ENCODE measurements at places on chromosomes 16 and 17.

GRCh38 chr16:68396481-68396880 is 51.8 kb downstream of the SMPD3 start:
- DNase-seq: peak; percentile 35

DNA sequence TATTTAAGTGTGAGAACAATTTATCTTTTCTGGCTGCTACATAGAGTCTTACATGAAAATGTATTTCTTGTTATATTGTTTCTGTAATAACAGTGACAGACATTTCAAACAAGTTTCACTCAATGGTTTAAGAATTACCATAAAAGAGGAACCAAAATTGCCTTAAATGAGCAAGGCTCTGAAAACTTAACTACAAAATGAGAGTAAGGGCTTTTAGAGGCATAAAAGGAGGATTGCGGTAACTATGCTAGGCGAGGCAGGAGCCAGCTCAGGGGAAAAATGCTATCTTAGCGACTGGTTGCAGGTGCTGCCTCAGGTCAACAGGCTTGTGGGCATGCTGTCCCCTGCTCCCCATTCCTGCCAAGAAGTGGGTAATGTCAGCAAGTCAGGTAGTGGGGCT is 81.7 kb upstream of the MSI2 start:
- DNase-seq: no peak

- peak; percentile 70 for DNase-seq
Observed at GRCh38 chr16:61820398-61820797, 215.8 kb downstream of the CDH8 start.

DNA sequence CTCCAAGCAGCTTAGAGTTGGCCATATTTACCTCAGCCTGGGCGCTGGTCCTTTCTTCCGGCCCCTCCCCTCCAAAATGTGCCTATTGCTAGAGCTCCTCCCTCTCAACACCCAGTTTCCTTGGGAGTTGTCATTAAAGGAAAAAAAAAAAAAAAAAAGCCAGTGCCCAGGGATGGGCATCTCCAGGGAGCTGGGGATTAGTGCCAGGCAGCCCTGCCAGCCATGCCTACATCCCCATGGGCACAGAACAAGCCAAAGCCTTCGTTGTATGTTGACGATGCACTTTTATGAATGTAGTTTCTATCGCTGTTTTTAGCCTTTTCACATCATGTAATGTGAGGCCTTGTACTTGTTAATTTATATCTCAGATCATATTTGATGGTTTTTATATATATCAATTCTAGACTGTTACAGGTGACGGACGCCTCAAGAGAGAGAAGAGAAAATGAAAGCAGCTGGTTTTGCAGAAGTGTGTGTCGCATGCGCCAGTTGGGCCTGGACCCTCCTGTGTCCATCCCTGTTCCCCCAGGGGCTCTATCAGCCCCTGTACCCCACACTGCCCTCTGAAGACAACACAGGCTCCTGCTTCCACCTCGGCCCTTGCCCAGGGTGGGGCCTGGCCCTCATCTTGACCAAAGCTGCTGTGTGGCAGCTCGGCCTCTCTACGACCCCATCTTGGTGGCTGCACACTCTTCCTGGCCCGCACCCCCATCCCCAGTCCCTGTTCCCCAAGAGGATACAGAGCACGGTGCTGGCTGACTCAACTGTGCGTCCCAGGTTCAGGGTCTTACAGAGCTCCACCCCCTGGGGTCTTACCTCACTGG is 4.8 kb downstream of the LIMD2 start:
- no peak for DNase-seq

DNA sequence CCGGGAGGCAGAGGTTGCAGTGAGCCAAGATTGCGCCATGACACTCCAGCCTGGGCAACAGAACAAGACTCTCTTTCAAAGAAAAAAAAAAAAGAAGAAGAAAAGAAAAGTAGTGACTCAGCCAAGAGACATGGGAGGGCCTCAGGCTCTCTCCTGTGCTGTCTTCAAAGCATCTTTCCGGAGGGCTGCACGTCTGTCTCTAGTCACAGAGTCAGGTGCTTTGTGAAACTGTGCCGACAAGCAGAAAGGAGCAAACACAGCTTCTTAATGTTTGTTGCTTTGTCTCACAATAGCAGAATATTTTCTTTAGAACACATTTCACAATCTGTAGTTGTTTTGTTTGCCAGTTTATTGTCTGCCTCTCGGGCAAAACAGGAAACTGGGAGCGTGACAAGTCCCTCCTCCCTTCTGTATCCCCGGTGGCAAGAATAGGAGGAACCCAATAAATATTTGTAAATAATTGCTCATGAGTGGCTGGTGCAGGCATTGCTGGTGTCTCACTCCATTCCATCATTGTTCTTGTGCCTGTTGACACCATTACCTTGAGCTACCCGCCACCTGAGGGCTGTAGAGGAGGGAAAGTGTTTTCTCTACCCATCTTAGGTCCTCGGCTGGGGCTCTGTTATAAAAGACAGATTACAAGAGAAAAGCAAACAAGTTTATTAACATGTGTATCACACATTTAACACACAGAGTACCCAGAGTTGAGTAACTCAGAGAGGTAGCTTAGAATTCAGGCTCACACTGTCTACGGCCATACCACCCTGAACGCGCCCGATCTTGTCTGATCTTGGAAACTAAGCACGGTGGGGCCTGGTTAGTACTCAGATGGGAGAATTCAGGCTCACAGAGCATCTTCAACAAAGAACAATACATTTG is 5.5 kb downstream of the GAST start:
- DNase-seq: no peak

- DNase-seq: no peak
Observed at GRCh38 chr17:69357701-69358100, 30.8 kb upstream of the ABCA5 start.

DNA sequence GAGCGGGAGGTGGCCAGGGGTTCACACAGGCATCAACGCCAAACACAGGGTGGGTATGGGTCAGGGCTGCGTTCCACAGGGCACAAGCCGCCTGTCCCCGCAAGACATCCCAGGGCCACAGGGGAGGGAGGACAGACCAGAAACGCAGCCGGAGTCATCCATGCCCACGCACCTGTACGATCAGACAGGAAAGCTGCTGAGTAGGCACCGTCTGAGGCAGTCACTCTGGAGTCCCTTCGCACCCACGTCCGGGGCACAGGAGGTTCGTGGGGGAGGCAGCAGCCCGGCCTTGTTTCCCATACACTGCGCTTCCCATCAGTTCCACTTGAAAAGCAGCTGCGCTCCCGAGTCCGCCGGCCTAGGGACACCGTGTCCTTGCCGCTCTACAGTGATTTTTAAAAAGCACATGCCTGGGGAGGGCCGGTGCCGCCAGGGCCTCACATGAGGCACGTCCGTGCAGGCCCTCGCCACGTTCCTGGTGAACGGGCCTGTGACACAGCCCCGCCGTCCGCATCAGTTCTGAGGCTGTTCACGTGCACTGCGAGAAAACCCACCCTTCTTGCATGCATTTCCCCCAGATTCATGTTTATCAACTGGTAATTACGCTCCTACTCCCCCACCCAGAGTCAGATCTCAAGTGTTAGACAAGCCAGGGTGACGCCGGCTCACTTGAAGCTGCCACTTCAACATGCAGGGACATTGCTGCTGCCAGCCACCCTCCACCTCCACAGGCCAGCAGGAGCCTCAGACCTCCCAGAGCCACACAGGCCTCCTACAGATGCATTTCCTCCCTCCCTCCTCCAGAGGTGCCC is 34.8 kb downstream of the WDR45B start:
- DNase-seq: no peak

- no peak for DNase-seq
Observed at GRCh38 chr17:6070430-6070912, 292 bp downstream of the WSCD1 start.

DNA sequence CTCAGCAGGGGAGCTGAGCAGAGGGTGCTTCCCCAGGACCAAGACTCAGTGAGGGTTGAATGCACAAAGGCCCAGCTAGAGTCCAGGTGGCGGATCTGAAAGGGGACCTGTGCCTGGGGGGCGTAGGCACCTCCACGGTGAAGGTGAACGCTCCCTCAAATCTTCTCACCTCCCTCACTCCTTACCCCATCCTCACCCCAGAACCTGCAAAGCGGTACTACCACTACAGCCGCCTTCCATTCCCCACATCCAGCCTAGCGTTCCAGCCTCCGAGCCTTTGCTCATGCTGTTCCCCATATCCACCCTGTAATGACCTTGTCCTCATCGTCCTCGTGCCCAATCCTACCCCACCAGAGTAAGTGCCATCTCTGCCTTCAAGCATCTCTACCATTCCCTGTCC is 30.6 kb downstream of the TRPV3 start:
- DNase-seq: no peak

GRCh38 chr16:29820271-29820701 is at the start of gene MVP:
TSS of gene MVP (plus strand) at chr16:29820462. CDS start at chr16:29830550, 10,088 bp downstream.
- DNase-seq: peak; percentile 66

- DNase-seq: no peak
Observed at GRCh38 chr16:78988361-78988969, 612.1 kb downstream of the MAF start.

DNA sequence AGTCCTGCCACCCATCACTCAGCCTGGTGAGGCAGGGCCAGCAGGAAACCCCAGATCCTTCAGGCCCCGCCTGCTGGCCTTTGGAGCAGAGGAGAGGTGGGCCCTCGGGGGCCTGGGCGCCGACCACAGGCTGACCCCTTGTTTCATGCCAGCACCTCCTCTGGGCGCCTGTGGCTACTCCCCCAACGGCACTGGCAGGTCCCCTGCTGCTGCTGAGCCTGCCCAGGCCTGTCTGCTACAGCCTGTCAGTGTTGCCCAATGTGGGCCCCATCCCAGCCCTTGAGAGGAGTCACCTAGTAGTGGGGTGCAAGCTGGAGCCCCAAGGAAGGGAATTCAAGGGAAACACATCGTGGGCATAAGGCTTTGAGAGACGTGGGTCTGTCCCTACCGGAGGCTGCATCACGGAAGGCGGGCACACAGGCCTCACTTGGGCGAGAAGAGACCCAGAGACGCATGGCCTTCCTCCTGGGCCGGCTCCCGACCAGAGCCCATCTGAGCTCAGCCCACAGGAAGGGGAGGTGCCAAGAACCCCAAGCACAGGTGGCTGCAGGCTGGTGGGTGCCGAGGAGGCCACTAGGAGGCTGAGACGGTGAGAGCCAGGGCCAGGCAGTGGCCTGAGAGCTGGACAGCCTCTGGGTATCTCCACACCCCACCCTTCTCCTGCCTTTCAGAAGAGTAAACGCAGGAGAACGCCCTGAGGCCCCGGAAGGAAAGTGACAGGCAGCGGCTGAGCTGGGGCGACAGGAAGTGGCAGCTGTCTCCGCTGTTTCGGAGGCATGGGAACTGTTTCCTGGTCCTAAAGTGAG is 8.0 kb upstream of the FASN start:
- peak; percentile 18 for DNase-seq

- DNase-seq: no peak
Observed at GRCh38 chr17:4786516-4786915, 352 bp upstream of the VMO1 start.

DNA sequence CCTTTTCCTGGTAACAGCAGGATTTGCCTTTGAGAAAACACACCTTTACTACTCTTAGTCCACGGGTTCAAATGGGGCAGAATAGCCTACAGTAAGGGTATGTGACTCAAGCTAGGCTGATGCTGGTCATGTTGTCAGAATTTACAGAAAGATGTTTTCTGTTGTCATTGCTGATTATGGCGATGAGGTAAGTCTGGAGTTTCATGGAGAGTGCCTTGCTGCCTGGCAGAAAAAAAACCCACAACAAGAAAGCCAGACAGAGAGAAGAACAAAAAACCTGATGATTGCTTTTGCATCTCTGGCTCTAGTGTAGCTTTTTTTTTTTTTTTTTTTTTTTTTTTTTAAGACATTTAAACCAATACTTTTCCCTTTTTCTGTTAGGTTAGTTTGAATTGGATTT is 47.9 kb downstream of the SLC6A4 start:
- no peak for DNase-seq

GRCh38 chr17:35568561-35568960 is 7.9 kb upstream of the SLFN14 start:
- no peak for DNase-seq

DNA sequence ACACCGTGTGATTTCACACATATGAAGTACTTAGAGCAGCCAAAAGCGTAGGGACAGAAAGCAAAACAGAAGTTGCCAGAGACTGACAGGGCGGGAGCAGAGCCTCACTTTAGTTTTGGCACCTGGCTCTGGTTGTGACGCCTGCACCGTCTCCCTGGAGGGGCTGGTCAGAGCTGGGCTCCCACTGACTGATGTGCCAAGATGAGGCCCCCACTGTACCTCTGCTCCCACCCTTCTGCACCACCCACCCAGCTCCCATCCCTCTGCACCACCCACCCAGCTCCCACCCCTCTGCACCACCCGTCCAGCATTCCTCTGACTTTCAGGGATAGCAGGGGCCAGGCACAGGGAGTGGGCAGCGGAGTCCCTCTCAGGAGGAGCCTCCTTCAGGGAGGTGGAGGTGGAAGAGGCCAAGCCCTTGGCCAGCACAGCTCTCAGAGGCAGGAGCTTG is 3.2 kb upstream of the PRSS21 start:
- no peak for DNase-seq

DNA sequence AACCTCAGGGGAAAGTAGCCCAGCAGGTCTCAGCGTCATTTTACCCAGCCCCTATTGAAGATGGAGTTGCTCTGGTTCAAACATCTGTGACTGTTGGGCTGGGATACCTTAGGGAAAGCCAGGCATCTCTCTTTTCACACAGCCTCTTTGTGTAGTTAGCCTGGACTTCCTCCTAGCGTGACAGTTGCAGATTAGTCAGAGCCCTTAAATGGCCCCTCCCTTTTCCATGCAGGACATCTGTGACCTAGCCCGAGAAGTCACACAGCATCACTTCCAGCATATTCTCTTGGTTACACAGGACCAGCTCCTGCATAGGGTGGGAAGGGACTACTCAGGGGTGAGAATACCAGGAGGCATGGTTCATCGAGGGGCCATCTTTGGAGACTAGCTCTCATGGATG is 375.0 kb upstream of the RBFOX1 start:
- DNase-seq: no peak

- no peak for DNase-seq
Observed at GRCh38 chr17:51912939-51913338, 245.6 kb downstream of the CA10 start.

DNA sequence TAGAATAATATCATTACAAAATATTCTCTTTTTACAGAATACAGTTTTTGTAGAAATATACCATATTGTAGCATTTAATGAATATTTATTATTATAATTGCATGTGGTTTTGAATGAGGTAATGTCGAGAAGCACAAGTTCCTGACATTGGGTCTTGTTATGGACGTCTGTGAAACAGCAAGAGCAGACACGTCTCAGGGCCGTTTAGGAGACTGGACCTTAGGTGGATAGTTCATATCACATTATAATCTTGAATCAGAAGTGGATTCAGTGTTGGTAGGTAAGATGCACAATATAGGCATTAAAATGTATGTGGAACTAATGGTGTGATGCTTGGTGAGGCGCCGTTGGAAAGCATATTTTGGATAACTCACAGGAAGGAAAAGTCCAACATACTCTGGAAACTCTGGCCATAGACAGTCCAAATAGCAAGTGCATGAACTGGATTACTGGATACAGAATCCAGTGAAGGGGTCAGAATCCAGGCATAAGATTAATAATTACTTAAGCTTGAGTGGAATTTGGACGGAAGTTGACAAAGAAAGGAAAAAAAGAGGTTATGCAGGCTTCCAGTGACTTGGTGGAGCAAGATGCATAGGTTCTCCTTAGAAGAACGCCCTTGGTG is 17.2 kb downstream of the ABCA8 start:
- DNase-seq: no peak

Measured in astrocyte of the spinal cord (primary cell).